ENCODE measurements at places on chromosomes 11 and 22.

- DNase-seq = no peak
Observed at GRCh38 chr11:108927791-108928545, 263.1 kb downstream of the DDX10 start.

GRCh38 chr11:98561877-98562395, 458.8 kb upstream of the CNTN5 start:
- DNase-seq = no peak

DNA sequence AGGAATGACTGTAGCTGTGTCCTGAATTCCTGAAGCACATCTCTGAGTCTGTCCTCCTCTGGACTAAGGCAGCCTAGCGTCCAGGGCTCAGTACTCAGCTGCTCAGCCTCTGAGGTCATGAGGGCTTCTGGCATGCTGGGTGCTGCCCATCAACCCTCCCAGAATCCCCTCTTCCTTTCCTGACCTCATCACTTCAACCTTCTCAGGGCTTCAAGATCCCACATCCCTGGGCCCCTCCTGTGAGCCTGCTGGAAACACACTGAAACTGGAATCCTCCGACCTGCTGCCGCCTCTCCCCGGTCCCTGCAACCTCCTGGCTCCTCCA, 803 bp downstream of the KRTAP5-8 start:
- DNase-seq = no peak

- DNase-seq = no peak
Observed at GRCh38 chr11:100397401-100397800, 289.7 kb upstream of the ARHGAP42 start.

DNA sequence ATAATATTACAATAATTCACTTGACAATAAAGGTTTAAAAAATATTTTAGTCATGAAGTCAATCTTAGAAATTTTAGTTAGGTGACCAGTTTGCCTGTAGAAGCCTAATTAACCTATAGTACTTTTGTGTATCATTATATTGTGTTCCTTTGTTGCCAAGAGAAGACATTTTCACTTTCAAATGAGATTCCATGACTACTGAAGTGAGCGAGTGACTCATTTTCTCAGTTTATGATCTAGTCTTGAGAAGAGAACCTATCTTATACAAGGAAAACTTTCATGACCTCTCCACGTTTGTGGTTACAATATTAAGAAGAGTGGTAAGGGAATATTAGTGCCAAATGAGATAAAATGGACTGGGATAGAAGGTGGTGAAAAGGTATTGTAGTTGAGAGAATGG, 423.9 kb upstream of the CHORDC1 start:
- DNase-seq = no peak

DNA sequence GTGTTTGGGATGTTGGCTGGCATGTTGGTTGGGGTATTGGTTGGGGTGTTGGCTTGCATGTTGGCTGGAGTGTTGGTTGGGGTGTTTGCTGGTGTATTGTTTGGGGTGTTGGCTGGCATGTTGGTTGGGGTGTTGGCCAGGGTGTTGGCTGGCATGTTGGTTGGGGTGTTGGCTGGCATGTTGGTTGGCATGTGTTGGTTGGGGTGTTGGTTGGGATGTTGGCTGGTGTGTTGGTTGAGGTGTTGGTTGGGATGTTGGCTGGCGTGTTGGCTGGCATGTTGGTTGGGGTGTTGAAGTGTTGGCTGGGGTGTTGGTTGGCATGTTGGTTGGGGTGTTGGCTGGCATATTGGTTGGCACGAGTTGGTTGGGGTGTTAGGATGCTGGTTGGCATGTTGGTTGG, 24.5 kb downstream of the OTUB1 start:
- no peak for DNase-seq

- DNase-seq = no peak
Observed at GRCh38 chr11:119496997-119497396, 74.0 kb upstream of the THY1 start.

- no peak for DNase-seq
Observed at GRCh38 chr11:18671246-18671645, 27.3 kb upstream of the TMEM86A start.

GRCh38 chr11:28713850-28714249, 605.7 kb downstream of the METTL15 start:
- no peak for DNase-seq

DNA sequence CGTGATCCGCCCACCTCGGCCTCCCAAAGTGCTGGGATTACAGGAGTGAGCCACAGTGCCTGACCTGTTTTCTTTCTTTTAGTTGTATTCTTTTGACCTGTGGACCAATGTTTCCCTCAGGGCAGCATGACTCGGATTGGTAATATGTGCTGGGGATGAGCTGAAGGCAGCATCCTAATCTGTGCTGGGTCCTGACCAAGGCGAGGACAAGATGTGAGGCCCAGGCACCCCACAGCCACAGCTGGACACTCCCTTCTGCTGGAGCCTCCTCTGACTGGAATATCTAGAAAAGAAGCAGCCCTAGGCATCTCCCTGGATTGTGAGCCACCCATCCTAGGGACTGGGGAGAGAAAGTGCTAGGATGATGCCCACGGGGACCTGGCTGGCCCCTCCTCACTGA, 105.4 kb downstream of the PDE2A start:
- DNase-seq = no peak

- peak; percentile 97 for DNase-seq
Observed at GRCh38 chr11:102268083-102268984, 49.0 kb upstream of the BIRC3 start.

- DNase-seq = no peak
Observed at GRCh38 chr11:85231588-85231987, 395.6 kb downstream of the DLG2 start.
